Right hindlimb (tissue), 1 donor: ENCODE measurements at places on chromosomes 6 and 20.

GRCh38 chr6:7235712-7236305, 77.2 kb downstream of the SSR1 start:
- DNase-seq, result no peak

DNA sequence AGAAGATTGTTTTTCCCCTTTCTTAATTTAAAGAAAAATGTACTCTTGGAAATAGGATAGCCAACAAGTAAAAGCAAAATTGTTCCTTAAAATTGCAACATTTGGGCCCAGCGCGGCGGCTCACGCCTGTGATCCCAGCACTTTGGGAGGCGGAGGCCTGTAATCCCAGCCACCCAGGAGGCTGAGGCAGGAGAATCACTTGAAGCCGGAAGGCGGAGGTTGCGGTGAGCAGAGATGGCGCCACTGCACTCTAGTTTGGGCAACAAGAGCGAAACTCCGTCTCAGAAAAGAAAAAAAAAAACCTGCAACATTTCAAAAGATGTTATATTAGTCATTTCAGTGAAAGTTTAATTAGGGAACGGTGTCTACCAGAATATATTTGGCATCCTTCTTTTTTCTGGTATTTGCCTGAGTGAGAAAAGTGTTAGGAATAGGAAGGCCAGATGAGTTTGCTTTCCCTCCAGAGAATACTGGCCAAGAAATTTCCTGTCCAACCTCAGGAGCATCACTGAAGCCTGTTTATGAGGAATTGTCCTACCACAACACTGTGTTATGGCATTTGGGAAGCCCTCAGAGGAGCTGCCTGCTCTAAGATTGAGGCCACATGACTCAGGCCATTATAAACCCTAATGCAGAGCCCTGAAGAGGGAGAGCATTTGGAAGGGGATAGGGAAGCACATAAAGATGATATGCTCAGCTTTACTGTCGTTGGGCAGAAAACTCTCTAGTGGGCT, 1.2 kb upstream of the GJA1 start:
- no peak for DNase-seq

DNA sequence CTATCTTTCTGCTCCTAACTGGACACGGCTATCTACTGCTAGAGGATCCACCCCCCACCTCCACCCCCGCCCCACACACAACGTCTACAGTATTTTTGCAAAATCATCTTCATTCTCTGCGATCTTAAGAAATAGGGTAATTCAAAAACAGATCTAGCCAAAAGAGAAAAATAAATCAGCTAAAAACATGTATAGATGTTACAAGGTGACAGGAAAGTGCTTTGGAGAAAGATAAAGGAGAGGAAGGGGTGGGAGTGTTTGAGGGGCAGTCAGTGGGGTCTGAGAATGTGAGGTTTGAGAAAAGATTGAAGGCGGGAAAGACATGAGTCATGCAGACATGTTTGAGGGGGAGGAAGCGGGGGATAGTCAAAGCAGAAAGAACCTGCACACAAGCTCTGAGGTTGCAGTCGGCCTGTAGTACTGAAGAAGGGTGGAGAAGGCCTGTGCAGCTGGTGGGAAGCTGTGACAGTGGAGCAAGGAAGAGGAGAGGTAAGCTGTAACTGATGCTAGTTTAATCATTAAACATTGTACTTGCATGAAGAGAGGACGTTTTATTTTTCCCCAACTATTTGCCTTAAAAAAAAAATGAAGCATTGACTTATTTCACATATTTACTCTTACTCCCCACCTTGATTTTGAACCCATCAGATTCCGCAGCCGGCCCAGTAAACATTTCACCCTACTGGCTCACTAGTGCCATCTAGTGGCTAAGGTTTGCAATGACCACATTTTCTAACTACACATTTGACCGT, 332.6 kb downstream of the ADGRB3 start:
- DNase-seq, result peak; percentile 43

- DNase-seq, result peak; percentile 28
These were observed 12.9 kb downstream of the THBS2 start for GRCh38 chr6:169240591-169241390.

GRCh38 chr20:22775671-22776139, 191.3 kb upstream of the FOXA2 start:
- no peak for DNase-seq

DNA sequence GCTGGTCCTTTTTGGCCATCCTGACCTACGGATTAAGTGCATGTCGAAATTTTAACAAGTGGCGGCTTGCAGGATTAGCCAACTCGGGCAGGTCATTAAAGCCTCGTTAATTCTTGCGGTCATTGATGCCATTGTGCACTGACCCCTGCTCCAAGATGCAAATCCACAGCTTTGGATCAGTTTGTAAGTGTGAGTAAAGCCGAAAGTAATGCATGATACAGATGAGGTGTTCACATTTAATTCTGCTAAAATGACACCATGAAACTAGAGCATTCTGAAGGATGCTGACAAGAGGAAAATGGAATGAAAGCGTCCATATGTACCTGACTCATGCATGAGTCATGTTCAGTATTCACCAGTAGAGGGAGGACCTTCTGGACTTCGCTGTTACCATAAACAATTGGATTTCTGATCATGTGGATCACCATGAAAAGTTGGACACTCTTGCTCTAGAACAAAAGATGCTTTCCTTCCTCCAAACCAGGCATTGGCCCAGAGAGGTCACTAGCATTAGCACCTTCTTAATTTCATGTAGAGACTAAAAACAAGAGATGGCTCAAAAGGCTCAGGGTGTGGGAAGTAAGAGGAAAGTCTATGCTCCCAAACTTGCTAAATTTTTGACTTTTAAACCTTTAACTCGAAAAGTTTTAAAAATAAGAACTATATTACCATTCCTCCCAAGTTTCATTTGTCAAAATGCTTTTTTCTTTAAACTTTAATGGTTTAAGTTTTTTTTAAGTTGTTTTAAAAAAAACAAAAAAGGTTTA, 48.0 kb downstream of the MUC22 start:
- no peak for DNase-seq

DNA sequence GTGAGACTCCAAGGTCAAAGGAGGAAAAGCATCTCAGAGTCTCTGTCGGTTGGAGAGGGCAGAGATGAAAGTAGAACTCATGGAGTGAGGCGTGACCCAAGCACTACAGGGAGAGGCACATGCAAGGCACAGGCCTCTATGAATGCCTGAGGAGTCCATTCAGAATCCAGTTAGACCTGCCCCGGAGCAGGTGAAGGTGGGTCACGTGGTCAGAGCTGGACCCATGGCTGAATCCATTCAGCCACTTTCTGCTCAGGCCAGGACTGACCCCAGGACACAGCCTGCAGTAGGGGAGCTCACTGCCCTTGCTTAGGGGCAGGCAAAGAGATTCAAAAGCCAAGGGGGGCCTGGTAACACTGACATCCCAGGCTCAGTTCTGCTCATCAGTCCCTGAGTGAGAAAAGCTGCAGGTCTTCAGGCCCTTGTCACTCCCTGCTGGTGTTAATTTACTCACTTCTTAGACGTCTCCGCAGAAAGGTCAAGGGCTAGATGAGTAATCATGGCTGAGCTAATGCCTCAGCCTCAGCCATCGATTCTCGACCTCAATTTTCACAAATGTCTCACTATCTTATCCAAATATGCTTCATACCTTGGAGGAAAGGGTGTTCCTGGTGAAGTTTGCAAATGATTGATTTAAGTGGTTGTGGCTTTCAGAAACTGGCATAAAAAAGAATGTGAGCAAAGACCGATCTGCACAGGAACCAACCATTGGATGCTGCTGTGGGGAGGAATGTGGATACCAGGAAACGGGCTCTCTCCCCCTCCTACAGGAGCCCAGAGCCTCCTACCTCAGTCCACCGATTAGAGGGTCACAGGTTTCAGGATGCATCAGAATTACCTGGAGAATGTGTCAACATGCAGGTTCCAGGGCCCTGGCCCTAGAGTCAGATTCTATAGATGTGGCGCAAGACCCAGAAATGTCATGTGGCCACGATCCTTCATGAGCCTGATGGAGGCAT, 584.4 kb downstream of the PTPRT start:
- no peak for DNase-seq

GRCh38 chr20:52923123-52923937, 48.8 kb upstream of the TSHZ2 start:
- DNase-seq, result no peak

GRCh38 chr20:10447028-10447427, 11.9 kb downstream of the SLX4IP start:
- DNase-seq, result no peak

GRCh38 chr6:6581054-6581453, 7.5 kb upstream of the LY86 start:
- DNase-seq, result no peak

DNA sequence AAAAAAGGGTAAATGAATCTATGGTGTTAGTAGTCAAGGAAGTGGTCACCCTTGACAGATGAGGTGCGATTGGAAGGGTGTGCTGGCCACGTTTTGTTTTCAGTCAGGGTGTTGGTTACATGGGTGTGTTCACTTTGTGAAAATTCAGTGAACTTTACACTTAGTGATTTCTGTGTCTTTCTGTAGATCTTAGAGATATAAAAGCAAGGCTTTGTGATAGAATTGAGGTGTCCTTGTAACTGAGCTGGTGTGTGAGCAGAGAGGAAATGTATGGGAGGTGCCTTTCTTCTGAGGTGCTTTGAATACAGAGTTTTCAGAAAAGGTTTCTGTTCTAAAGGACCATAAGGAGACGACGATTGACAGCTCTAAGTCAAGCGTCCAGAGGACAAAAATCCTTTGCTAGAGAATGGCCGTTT, 90.5 kb downstream of the SAMD3 start:
- no peak for DNase-seq

- DNase-seq, result no peak
These were observed 50.8 kb upstream of the TSHZ2 start for GRCh38 chr20:52921340-52921739.

- DNase-seq, result no peak
These were observed 34.1 kb downstream of the WDR27 start for GRCh38 chr6:169667716-169668115.

GRCh38 chr6:92826633-92827032, 592.7 kb downstream of the EPHA7 start:
- DNase-seq, result no peak

- no peak for DNase-seq
These were observed 15.0 kb downstream of the ADNP start for GRCh38 chr20:50916257-50916656.

- no peak for DNase-seq
These were observed 128.5 kb downstream of the QRSL1 start for GRCh38 chr6:106757722-106758467.

GRCh38 chr6:91534614-91535013, 947.7 kb upstream of the MAP3K7 start:
- DNase-seq, result no peak

DNA sequence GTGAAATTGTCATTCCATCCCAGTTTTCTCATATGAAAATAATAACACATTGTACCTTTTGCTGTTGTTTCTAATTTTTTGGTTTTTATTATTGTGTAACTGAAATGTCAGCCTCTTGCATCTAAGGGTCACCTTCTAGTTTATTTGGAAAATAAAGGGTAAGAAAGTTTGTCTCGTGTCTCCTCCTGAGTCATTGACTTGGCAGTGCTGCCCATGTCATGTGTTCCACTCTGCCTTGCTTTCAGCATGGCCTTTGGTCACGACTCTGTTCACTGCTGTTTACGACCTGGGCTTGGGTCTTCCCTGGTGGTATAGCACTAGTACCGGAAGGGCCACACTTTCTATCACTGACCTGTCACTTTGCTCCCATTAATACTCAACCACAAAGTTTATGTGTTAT, 171.4 kb upstream of the RSPO3 start:
- DNase-seq, result no peak

DNA sequence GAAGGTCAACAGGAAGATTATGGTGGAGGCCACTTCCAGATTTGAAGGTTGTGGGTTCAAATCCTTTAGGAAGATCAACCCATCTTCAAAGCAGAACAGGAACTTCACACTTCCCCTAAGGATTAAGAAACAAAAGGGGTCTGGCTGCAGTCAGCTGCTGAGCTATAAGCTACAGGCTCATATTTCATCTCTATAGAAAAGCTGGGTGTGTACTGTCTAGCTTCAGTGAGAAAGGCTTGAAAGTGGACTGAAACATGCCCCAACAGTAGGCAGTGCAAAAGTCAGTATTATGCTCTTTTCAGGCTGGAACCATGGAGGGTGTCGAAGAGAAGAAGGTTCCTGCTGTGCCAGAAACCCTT, 60.1 kb upstream of the SPDEF start:
- no peak for DNase-seq

DNA sequence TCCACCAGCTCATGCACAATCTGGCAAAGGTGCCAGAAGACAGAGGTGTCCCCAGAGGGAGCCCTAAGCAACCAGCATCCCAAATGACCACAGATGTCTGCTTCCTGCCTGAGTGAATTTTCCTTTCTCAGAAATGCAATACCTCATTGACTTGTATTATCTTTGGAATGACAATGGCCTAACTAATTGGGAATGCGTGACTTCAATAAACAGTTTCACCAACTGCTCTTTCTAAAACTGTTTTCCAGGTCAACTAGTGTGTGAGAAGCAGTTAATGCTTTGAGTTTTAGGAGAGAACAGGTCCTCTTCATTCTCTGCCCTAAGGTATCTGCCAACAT, 108.9 kb upstream of the SNX9 start:
- no peak for DNase-seq

DNA sequence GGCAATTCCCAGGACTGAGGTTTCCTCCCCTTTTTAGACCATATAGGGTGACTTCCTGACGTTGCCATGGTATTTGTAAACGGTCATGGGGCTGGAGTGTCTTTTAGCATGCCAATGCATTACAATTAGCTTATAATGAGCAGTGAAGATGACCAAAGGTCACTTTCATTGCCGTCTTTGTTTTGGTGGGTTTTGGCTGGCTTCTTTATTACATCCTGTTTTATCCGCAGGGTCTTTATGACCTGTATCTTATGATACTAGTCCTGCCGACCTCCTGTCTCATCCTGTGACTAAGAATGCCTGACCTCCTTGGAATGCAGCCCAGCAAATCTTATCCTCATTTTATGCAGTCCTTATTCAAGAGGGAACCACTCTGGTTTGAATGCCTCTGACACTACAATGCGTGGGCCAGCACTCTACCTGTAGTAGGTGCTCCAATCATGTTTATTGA, 190.1 kb downstream of the KCNQ5 start:
- no peak for DNase-seq

DNA sequence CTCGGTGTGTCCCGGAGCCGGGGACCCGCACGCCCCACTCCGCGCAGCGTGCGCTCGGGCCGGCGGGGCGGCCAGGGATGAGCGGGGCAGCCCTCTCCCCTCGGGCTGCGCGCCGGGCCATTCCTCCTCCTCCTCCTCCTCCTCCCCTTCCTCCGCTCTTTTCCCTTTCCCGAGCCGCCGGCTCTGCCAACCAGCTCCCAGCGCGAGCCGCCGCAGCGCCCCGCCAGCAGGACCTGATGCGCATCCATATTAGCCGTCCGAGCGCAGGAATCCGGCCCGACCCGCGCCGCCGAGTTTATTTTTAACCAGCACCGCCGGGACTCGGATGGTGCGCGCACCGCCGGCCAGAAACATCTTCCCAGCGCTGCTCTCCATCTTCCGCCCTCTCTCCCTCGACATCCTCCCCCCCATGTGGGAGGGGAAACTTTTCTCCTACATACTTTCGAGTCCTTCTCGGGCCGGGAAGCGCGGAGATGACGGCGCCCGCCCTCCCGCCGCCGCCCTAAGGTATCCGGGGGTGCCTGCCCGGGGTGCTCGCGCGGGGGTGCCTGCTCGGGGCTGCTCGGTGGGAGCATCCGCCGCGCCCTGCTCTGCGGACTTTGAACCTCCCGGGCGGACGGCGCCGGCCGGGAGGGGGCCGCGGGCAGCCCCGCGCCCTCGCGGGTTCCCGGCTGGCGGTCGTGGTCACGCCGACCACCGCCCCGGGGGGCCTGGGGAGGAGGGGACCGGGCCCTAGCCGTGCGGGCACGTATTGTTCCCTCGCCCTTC, 619 bp downstream of the RREB1 start:
- peak; percentile 76 for DNase-seq

GRCh38 chr20:6579824-6580223, 187.7 kb upstream of the BMP2 start:
- no peak for DNase-seq
